ENCODE measurements at places on chromosomes 16 and 17.

- no peak for DNase-seq
Measured at GRCh38 chr17:17141279-17141678, 64.9 kb downstream of the PLD6 start.

DNA sequence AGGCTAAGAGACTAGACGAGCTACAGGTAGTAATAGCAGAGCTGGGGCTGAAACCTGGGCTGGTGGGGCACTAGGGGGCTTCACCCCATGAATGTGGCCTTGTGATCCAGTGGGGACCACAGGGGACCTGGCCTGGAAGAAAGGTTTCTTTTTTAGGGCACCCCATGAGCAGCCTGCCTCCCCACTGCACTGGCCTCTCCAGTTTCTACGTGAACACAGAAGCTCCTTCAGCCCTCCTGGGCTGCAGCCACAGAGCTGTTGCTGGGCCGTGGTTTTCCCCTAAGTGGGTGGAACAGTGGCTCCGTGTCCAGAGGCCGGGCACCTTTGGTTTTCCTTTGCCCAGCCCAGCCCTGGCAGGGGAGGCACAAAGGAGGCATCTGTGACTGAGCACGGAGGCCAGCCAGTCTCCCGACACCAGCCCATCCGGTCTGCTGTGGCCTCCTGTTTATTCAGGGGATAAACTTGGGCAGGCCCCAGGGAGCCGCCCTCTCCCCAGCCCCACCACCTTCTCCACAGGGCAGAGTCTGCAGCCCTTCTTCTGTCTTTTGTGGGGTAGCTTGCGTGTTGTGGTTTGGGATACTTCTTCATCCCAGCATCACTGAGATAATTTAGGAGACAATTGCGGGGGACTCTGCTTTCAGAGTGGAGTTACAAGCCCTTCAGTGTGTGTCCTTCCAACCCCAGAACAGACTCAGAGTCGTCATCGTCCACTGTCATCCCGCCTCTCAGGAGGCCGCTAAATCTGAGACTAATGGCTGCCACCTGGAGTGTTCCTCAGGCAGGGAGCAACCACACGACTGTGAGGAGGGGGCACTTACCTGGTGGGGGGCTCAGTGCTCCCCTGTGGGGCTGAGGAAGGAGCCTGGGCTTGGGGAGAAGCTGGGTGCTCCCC, 85.3 kb downstream of the RAB11FIP4 start:
- DNase-seq: no peak

DNA sequence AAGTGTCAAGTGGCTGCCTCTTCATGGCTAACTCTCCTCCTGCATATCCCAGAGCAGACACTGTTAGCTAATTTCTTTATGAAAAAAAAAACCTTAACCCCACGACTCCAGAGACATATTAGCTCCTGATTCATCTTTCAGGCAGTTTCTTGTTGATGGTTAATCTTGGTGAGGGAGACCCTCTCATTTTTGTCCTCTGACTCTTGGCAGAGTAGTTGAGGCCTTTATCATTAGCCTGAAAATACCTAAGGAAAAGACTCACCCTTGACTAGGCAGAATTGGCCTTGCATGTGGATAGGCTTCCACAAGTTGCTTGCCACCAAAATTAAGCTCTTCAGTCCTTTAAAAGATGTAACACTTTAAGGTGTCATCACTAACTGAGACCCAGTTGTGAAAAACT, 4.0 kb downstream of the CRYBA1 start:
- no peak for DNase-seq

- no peak for DNase-seq
Measured at GRCh38 chr16:23871924-23872323, 36.1 kb downstream of the PRKCB start.

DNA sequence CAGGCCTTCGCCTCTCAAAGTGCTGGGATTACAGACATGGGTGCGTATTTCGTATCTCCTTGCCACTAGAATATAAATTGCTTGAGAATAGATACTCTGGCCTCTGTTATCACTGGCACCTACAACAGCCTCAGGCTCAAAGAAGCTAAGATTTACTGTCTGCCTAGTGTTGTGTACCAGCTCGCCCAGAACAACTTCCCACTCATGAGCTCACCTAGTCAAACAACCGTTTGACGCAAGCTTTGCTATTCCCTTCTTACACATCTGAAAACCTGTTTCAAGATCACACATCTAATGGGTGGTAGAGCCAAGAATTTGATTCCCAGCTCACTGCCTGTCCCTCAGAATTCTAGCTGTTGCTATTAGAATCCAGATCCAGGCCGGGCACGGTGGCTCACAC, 24.4 kb downstream of the MIS12 start:
- no peak for DNase-seq

DNA sequence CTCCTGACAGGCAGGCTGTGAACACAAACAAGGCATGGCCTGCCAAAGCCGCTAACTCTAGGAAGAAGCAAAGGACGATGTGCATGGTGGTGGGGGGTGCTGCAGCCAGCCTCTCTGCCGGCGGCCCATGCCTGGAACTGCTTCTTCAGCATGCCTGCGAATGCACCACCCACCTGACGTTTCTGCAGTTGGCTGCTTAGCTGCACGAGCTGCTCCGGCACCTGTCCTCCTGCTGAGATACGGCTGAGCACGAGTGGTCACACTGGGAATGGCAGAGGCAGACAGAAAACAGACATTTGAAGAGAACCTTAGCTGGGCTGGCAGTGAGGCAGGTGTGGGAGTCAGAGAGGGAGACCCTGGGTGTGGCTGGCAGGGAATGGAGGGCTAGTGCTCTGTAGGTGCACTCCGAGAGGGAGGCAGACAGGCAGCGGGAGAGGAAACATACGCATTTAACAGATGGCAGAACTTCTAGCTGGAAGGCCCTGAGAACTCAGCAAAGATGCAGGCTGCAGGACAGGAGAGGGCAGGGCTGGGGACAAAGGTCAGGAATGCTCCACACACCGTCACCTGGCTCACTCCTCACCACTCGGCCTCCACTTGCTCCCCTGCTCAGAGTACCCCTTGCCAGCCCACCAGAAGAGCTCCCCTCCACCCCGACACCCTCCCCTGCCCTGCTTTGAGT, 5.2 kb downstream of the FLCN start:
- no peak for DNase-seq

GRCh38 chr16:52501746-52502145, 45.2 kb downstream of the TOX3 start:
- DNase-seq: no peak

GRCh38 chr17:34723875-34724274, 144.5 kb downstream of the TMEM132E start:
- no peak for DNase-seq
